ENCODE measurements at places on chromosomes 1 and 21.
A peak's percentile ranks its signal among the peaks of the same experiment; 100 is the strongest.

DNA sequence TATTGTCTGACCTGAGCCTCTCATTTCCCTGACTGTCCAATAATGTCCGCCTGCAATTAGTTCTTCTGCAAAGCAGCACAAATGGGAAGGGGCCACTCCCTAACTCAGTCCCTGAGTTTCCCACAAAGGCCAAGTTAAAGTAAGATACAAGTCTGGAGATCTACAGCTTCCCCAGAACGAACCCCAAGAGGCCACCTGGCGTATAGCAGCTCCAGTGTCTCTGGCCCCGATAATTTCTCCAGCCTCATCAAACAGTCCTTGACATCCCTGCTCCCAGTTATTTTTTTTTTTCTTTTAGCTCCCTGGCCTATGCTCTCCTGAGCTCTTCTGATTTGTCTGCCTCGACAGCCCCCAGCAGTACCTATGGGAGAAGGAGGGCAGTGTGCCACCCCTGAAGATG lies 8.1 kb upstream of the ACKR1 start:
- DNase-seq: no peak

GRCh38 chr1:165886193-165886592 lies 58.8 kb downstream of the UCK2 start:
- no peak for DNase-seq

- DNase-seq: no peak
These were observed 25.2 kb downstream of the RUNX3 start for GRCh38 chr1:24904731-24905354.

DNA sequence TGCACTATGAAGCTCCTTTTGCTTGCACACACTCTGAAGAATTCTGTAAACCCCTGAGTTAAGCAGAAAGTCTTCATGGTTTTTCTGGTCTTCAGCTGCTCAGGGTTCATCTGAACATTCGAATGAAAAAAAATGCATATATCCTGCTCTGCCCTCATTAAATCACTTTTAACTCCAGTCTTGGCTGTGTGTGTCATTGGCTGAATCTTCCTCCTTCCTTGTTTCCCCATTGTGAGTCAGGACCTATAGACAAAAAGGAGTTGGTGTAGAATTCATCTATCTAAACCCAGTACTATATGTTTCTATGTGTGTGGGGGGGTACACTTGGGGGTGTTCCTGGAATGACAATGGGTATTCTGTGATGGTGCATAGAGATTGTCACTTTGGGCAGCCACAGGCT lies 6.6 kb upstream of the SPRR1B start:
- no peak for DNase-seq

- DNase-seq: no peak
These were observed 51.2 kb downstream of the RGS4 start for GRCh38 chr1:163120372-163120771.

GRCh38 chr1:229874609-229875008 lies 192.4 kb upstream of the GALNT2 start:
- DNase-seq: no peak

DNA sequence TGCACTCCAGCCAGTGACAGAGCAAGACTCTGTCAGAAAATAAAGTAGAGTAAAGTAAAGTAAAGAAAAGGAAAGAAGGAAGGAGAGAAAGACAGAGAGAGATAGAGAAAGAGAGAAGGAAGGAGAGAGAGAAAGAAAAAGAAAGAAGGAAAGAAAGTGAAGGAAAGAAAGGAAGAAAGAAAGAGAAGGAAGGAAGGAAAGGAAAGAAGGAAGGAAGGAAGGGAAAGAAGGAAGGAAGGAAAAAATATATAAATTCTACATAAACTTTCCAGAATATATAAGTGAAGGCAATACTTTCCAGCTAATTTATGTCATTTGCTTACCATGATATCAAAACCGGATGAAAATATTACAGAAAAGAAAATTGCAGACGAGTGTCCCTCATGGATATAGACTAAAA lies 71.7 kb upstream of the GPR52 start:
- no peak for DNase-seq

GRCh38 chr1:174768949-174769348 lies 230.8 kb upstream of the CACYBP start:
- DNase-seq: no peak

DNA sequence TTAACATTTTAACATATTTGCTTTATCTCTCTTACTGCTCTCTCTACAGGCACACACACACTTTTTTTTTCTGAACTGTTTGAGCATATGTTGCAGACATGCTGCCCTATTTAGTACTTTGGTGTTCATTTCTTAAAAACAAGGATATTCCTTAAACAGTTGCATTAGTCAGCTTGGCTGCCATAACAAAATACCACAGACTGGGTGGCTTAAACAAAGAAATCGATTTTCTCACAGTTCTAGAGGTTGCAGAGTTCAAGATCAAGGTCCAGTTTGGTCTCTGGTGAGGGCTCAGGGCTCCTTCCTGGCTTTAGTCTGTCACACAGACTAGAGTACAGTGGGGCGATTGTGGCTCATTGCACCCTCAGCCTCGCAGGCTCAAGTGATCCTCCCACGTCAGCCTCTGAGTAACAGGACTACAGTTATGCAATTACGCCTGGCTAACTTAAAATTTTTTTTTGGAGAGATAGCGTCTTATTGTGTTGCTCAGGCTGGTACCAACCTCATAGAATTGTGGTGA lies 46.7 kb downstream of the RPRD2 start:
- no peak for DNase-seq

GRCh38 chr1:201356701-201357100 lies 20.8 kb downstream of the TNNT2 start:
- DNase-seq: no peak

- DNase-seq: no peak
These were observed 1.2 kb downstream of the DMRTA2 start for GRCh38 chr1:50421768-50422674.

DNA sequence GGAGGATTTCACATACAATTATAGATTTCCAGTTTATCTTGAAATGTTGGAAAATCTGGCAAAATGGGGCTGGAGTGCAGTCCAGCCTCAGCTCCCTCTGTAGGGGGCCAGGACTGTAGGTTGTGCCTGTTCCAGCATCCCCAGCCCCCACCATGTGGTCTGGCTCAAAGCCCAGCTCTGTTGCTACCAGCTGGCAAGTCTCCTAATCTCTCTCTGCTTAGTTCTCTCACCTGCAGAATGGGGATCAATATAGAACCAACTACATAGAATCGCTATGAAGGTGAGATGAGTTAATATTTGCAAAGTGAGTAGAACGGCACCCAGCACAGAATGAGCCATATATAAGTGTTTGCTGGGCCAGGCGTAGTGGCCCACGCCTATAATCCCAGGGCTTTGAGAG lies 50.0 kb upstream of the TARDBP start:
- DNase-seq: no peak

- DNase-seq: no peak
These were observed 163.5 kb upstream of the IVNS1ABP start for GRCh38 chr1:185480545-185480944.

DNA sequence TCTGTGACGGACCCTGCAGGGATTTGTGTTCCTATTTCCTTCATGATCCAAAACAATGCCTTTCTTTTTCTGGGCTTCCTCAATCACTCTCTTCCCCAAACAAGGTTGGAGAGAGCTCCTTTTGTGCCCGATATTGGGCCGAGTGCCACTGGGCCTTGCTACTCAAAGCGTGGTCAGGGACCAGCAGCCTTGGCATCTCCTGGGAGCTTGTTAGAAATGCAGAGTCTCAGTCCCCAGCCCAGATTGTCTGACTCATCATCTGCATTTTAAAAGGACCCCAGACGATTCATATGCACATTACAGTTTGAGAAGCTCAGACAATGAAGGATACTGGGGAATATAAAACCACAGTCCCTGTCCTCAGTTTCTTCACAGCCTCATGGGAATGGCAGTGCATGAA lies 19.9 kb downstream of the ADORA1 start:
- no peak for DNase-seq

DNA sequence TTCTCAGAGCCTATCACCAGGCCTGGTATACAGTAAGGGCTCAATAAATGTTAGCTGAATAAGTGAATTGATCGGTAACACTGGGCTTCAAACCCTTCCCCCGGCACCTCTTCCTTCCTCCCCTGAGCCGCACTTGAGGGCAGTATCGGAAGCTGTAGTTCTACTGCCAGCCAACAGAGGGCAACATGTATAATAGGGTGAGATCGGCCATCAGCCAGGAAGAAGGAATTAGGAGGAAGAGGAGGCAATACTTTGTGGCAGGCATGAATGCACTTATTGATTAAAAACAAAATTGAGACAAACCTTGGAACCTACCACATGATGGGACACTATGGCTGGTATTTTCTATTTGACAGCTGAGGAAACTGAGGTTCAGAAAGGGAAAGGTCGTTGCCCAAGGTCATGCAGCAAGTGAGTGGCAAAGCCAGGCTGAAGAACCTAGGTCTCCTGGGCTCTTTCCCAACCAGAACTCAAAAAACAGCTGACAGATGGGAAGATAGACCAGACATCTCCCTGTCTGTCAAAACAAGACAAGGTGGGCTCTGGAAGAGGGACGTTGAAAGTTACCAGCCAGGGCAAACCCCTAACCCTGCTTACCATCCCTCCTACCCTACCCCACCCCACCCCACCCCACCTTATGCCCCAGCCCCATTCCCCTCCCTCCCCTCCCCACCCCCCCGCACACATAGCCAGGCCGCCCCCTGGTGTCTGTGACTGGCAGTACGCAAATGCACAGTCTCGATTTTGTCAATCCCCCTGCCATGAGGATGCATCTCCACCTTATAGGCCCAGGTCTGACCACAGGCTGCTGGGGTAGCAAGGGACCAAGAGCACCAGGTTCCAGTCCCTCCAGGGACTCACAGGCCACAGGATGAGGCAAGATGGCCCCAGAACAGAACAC lies 107.3 kb upstream of the RUNX3 start:
- peak; percentile 45 for DNase-seq

GRCh38 chr1:93810316-93810715 lies 68.7 kb downstream of the DNTTIP2 start:
- no peak for DNase-seq

DNA sequence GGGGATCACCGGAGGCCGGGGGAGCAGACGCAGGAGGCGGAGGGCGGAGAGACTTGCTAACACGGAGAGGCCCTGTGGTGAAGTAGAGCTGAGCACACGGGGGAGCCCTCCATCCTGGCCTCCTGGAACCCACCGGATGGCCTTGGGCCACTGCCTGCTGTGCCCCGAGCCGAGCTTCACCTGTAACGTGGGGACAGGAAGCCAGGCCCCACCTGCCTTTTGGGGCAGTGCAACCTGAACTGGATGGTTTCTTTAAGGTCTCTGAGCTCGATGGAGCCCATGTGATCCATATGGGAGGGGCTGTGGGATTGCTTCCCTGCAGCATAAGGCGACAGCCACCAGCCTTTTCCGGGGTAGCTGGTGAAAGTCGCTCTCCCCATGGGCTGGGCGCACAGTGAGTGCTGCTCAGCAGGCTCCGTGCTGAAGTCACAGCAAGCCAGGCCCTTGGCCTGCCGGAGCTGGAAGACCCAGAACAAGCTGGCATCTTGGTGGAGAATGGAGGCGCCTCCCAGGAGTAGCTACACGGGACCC lies 35.8 kb downstream of the TFF3 start:
- DNase-seq: no peak
